ENCODE measurements at places on chromosomes 4 and X.

DNA sequence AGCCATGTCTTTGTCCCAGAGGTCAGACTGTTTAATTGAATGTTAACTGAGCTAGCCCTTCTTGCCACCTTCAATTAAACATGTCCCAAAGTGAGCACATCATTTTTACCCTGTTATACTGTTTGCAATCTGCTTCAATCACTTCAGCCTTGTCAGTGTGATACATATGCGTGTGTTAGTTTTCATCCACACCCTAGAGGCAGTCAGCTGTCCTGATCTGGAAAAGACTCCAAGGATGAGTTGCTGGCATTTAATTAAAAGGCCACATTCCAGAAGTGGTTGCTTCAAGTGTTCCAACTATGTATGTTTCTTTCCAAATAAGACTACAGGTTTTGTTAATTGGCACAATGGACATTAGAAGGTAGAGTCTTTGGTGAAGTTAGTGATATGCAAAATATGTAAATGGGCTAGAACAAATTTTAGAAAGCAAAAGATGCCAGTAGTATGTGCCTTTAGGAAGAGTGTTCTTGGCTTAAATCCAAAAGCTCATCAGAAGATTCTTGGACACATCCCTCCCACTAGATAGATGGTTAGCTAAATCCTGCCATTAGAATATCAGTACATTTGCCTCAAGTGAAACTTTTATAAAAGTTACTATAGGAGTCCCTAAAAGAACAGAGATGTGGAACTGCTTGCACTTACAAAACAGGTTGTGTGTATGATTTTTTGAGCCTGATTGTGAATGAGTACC is 79.5 kb upstream of the SLIT2 start:
- no peak for DNase-seq

DNA sequence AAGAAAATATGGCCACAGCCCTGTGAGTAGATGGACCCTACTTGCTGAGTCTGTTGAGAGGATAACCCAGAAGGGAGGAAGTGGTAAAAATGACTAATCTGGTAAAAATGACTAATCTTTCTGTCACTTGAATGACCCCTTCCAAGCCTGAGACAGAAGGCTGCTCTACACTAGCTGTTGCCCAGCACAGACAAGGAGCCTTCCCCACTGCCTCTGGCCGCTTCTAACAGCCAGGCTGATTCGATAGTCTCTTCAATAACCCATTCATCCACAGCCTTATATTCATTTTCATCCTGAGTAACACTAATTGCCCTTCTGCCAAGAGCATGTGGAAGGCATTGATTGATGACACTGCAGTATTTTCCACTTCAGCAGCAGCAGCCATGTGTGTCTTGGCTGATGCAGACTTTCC is 18.4 kb downstream of the MAGEB17 start:
- DNase-seq, result peak; percentile 86

DNA sequence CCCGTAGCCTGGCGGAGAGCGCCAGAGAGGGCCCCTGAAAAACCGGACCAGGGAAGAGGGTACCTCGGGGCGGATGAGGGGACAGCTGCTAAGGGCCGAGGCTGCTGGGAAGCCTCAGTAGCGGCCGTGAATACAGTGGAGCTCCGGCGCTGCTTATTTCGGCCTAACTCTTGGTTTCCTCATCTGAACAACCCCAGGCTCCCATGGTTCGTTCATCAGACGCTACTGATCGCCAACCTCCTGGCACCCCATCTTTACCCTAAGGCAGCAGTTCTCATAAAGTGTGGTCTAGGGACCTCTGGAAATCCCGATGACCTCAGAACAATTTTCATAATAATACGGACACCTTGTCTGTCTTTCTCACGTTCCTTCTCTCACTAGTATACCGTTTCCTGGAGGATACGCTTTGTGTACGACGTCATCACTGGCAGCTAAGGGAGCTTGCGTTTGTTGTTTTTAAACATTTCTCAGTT is 645 bp upstream of the RAB28 start:
- peak; percentile 12 for DNase-seq

GRCh38 chr4:183284258-183284785 is 35.8 kb downstream of the CLDN22 start:
- DNase-seq, result no peak

GRCh38 chr4:81166458-81167160 is 48.4 kb downstream of the PRKG2 start:
- DNase-seq, result peak; percentile 82

GRCh38 chr4:185911556-185912064 is 99.6 kb upstream of the SORBS2 start:
- DNase-seq, result no peak

GRCh38 chrX:2748171-2748814 is 3.5 kb upstream of the XG start:
- DNase-seq, result no peak

GRCh38 chr4:124437853-124438495 is 274.6 kb downstream of the ANKRD50 start:
- no peak for DNase-seq

DNA sequence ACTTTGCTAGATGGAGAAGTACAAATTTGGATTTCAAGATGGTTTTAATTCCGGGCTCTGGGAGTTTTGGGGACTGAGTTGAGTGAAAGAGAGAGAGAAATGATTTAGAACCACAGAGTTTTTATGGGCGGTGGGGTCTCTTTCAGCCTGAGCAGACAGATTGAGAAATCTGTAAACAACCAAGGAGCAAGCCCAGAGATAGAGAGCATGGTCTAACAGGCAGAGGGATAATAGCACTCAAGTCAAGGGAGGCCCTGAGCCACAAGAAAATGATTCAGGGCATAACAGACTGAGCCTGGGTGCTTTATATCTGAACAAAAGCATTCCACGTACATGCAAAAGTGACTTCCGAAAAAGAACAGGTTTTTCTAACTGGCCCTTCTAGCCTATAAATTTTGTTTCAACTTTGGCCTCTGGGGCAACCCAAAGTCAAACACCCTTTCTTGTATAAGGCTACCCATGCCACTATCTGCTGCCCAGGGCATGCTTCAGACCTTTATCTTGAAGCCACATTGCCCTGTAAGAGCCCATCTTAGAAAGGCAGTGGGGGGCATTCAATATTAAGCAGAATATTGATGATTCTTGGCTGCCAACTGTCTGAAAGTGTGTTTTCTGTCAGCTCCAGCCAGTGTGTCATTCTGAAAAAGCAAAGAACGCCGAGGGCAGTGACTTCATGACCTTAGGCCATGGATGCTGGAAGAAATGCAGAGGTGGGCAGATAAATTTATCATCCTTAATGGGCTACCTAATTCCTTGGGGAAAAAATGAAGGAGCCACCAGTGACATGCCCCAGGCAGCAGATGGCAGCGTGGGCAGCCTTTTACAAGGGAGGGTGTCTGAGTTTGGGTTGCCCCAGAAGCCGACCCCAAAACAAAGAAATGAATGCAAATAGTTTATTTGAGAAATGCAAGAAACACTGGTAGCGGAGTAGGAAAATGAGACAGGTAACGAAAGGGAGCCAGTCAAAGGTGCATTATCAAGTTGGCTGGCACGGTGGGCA is 637.6 kb downstream of the MID1IP1 start:
- DNase-seq, result no peak

DNA sequence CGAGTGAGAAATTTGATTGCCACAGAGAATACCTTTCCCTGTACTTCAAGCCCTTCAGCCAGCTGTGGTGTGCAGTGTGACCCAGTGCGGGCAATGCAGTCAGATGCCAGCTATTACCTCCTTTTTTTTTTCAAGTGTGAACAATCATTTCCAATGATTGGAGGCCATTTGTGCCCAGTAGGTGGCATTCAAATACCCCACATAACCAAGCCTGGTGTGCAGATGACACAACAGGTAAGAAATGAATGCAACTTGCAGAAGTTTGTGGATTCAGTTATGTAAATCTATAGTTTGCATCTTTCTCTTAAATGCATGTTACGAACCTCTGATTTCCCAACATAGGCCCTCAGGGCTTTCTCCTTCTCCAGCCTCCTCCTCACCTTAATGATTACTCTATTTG is 98.0 kb downstream of the CLCN4 start:
- DNase-seq, result no peak

DNA sequence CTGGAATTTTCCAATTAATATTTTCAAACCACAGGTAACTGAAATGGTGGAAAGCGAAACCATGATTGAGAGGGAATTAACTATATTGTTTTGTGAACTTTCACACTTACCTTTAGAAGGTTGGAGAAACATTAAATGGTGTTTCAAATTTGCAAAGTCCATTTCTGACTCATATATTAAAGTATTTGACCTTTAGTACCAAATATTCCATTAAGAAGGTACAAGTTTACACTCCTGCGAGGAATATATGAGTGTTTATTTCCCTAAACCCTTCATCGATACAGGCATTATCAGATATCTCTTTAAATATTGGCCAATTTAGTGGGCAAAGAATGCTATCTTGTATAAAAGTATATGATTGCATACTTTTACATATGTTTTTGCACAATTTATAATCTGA is 44.1 kb upstream of the NPNT start:
- no peak for DNase-seq

GRCh38 chrX:116238567-116239255 is 68.2 kb downstream of the AGTR2 start:
- no peak for DNase-seq

- DNase-seq, result no peak
Observed at GRCh38 chr4:8082517-8083055, 76.0 kb downstream of the ABLIM2 start.

DNA sequence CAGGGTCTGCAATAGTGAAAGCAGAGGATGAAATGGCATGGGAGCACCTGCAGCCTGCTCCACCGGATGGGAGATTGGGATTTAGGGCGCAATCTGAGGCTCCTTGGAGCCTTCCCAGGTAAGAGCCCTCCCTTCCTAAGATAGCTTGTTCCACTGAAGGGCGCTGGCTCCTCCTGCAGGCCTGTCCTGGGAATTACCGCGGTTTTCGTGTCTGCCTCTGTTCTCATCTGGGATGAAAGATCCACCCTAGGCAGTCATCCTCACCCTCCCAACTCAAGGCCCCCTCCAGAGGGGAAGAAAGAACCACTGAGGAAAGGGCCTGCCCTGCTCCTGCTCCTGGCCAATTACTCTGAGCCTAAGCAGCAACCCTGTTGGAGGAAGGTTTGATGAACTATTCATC is 547.5 kb downstream of the SMARCA1 start:
- DNase-seq, result peak; percentile 21

DNA sequence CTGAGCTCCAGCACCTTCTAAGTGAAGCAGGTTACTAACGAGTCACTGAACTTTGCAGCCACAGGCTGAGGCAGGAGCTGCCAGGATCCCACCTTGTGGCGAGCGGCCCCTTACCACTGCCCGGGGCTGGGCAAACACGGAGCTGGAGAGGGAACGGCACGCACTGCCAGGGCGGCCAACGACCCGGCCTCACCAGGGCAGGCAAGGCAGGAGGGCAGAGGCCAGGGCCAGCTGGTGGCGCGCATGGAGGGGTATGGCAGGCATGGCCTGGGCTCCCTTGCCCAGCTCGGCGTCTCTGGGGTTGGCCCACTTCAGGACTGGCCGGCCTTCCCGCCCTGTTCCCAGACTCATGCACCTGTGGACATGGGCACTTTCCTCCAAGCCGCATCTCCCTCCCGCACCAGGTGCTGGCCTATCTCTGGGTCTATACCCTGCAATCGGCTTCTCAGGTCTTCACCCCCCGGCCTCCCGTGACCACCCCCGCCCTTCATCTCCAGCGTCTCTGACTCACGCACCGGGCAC is 64.9 kb downstream of the FAM53A start:
- DNase-seq, result no peak

DNA sequence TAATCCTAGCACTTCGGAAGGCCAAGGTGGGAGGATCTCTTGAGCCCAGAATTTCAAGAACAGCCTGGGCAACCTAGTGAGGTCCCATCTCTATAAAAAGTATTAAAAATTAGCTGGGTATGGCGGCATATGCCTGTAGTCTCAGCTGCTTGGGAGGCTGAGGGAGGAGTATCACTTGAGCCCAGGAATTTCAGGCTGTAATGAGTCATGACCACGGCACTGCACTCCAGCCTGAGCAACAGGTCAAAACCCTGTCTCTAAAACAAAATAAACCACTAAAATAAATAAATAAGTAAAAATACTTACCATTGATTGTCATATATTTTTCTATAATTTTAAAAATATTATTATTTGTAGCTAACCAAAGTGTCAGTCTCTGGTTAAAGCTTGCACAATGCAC is 315.6 kb upstream of the SMIM31 start:
- DNase-seq, result peak; percentile 5

DNA sequence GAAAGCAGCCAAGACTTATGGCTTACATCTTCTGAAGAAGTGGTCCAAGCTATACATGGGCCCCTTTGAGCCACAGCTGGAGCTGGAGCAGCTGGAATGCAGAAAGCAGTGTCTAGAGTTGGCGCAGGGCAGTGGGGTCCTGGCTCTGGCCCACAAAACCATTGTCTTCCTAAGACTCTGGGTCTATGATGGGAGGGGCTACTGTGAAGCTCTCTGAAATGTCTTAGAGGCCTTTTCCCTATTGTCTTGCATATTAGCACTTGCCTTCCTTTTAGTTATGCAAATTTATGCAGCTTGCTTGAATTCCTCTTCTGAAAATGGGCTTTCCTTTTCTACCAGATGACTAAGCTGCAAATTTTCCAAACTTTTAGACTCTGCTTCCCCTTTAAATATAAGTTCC is 15.3 kb downstream of the NPY1R start:
- no peak for DNase-seq

DNA sequence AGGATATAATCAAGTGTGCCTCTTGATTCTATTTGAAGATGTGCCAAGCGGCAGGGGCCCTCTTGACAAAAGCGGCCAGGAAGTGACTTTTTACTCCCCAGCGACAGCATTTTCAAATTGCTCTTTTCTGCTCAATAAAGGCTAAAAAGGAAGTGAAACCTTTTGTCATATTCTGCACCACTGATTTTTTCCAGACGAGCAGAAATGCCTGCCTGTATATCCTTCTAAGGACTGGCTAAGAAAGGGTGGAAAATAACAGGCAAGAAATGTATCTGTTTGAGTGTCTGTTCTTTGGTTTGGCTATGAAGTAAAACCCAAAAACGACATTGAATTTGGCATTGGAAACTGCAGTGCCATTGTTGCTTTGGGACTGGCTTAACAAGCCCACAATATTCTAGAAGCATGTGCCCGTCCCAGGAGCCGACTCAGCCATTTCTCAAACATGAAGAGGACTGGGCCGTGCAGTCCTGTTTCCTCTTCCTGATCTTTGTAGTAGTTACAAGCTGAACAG is 25.4 kb downstream of the TMSB4X start:
- no peak for DNase-seq

- no peak for DNase-seq
Observed at GRCh38 chr4:4439782-4440181, 52.9 kb downstream of the NSG1 start.

- DNase-seq, result no peak
Observed at GRCh38 chrX:139892512-139892911, 40.3 kb downstream of the ATP11C start.

DNA sequence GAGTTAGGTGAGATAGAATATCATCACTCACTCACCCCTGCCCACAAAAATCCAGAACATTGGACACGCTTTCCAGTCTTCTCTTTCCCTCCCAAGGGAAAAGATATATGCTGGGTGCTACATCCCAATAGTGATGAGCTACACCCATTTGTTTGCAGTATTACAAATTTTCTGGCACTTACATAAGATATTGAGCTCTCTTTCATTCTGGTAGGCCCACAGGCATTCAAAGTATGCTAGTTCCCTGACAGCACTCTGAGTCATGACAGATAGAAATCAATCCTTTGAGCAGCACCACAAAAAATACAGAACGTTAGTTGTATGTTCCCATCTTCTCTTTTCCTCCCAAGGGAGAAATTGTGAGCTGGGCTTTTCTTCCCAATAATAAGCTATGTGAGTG is 477.6 kb upstream of the GRID2 start:
- DNase-seq, result peak; percentile 84

- no peak for DNase-seq
Observed at GRCh38 chr4:33592701-33593100, 2651.6 kb downstream of the ARAP2 start.

GRCh38 chrX:32495855-32496254 is 715.5 kb downstream of the DMD start:
- no peak for DNase-seq

- DNase-seq, result no peak
Observed at GRCh38 chr4:2337131-2337723, 75.3 kb upstream of the MXD4 start.
